ENCODE measurements at places on chromosomes 3 and 15.

- no peak for DNase-seq
Observed at GRCh38 chr15:25775317-25775912, 87.7 kb downstream of the ATP10A start.

DNA sequence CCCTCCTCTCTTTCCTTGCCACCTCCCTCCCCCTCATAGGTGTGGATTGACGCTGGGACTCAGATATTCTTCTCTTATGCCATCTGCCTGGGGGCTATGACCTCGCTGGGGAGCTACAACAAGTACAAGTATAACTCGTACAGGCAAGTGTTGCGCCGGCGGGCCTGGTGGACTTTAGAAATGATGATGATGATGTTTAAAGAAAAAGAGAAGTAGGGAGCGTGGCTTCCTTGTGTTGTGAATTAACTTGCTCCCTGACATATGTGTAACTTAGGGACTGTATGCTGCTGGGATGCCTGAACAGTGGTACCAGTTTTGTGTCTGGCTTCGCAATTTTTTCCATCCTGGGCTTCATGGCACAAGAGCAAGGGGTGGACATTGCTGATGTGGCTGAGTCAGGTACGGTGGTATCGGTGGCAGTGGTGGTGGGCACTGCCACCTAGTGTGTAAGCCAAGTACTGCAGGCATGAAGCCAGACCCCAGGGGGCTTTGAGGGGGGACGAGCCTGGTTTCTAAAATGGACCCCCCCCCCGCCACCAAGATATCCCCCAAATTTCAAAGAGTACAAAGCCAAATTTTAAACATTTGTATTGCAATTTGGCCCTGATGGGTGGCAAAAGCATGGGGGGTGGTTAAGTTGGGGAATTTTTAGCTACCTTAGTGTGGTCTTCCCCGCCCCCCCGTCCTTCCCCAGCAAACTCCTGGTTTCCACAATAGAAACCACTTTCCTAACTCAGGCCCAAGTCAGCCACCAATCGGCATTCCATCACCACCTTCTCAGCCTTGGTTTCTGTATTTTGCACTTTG is 65.6 kb downstream of the SLC6A6 start:
- peak; percentile 15 for DNase-seq

DNA sequence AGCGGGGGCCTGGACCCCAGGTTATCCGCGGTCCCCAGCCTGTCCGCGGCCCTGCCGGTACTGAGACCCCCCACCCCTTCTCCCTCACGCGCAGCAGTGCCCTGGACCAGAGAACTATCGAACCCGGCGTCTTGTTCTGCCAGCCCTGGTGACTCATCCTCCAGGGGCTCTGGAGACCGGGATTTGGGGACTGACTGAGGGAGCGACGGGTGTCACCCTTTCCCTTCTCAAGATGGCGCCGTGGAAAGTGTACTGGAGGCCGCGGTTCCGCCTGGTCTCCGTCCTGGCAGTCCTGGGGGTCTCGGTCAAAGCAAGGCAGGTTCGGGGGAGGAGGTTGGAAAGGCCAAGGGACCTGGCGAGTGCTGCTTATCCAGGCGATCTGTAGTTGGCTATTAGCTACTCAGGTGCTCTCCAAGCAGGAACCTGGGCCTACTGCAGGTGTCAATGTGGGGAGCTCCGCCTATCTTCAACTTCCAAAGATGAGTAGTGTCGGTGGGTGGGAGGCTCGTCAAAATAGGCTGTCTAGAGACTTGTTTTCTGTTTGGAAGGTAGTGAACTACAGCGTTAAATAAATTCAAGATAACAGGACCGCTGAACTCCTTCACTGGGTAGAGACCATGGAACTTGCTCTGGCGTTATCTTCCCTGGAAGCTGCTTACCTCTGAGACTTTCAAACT is 790 bp downstream of the RAB5A start:
- DNase-seq = peak; percentile 36

DNA sequence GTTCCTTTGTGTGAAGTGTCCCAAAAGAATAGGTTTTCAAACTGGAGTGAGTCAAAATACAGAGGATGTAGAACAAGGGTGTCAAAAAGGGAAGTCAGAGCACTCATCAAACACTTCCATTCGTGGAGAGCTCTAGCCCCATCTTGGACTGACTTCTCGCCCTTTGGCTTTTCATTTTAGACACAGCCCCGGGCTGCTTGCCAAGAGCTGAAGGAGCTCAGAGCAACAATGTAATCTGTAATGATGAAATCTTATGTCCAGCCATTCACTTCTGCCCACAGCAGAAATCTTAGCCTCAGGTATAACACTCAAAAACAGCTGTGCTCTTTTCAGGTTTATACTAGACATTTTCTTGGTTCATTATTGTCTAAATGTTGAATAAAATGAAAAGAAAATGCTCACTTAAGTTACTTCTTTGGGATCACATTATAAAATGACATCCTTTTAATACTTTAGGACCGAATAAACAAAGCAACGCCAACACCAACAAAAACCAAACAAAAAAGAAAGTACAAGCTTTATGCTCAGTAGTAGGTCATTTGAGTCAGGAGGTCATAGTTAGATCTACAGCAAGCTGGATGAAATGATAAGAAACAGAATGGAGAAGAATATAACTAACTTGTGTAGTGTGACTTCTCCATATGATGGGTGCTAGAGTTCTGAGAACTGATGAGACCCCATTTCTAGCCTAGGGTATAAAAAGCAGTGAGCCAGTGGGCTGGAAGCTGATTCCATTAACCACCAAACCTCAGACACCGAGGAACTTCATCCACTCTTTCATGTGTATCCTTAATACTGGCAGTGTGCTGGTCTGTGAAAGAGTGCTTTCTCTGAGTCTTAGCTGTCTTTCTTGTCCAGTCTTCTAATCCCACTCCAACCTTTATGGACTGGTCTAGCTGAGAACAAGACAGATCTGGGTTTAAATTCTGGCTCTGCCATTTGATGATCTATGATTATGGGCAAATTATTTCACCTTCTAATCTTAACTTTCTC is 131.8 kb upstream of the SLC7A14 start:
- no peak for DNase-seq

- no peak for DNase-seq
Observed at GRCh38 chr3:164401923-164402322, 676.4 kb downstream of the SI start.
